Activated effector memory CD4-positive, alpha-beta T cell treated with Interleukin-2 at 50 U/mL for 16 hours (primary cell): ENCODE measurements at places on chromosomes 1 and 21.

DNA sequence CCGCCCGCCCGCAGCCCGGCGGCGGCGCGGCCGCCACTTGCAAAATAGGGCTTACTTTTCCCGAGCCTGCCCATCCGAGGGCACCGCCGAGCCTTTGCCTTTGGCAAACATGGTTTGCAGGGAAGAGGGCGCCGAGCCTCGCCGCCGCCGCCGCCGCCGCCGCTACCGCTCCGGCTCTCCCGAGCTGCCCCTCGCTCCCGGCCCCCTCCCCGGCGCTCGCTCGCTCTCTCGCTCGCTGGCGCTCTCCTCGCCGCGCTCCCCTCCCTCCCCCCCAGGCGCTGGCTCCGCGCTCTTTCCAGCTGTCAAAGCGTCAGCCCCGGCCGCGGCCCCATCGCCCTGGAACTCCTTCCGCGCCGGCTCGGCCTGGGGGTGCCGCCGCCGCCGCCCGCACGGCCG lies 298 bp downstream of the SSBP3 start:
- DNase-seq = no peak

- DNase-seq = no peak
These were observed 7.6 kb downstream of the CAPN9 start for GRCh38 chr1:230754796-230755195.

DNA sequence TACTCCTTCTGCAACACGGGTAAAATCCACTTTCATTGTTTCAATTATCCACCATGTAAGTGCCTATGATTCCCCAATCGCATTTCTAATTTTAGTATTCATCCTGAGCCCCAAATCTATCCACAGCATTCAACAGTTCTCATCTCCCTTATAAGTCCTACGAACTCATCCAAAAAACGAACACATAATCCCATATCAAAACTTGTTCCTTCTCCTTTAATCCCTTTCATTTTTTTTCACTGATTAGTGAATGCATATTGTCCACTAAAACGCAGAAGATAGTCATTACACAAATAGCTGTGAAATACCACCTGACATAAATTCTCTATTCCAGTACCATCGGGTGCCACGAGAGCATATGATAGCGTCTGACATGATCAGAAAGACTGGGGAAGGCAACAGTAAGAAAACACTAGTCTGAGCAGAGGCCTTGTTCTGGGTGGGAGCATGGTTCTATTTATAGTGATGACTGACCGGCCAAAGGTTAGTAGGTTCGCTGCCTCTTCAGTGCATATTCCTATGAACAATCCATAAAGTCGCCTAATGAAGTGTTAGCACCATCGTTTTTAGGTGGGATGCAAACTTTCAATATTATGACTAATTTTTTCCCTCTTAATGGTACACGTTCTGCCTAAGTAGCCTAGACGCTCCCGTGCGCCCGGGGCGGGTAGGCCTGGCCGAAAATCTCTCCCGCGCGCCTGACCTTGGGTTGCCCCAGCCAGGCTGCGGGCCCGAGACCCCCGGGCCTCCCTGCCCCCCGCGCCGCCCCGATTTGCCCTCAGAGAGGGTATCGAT lies 648 bp downstream of the ATP5PF start:
- no peak for DNase-seq

- peak; percentile 89 for DNase-seq
These were observed at the start of gene KIF21B for GRCh38 chr1:201023517-201023902. KIF21B (minus strand) TSS chr1:201023714; CDS start chr1:201023383, 331 bp downstream.

GRCh38 chr1:7106442-7107108 lies 321.3 kb downstream of the CAMTA1 start:
- DNase-seq = no peak

DNA sequence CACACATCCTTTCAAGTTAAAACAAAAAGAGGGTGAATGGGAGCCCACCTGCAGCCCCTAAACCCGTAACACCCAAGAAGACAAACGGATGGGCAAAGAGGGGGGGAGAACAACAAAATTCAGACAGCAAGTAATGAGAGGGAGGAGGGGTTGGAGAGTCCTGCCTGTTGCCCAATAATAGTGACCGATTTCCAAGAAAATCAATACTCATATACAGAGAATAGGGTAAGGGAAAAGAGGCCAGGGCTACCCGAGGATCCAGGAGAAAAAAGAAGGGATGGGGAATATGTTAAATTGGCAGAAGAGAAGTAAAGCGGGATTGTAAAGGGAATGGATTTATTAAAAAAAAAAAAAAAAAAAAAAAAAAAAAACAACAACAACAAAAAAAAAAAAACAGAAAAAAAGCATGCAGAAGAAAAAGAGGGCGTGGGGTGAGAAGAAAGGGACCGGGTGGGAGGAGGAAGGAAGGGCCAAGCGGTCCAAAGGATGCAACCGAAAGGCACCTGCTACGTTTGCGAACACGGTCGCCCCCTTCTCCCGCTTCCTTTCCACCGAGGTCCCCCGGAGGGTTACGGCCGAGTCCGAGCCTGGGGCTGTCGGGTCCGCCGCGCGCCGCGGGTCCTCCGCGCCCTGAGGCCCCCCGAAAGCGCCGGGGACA lies 930 bp downstream of the SLC30A10 start:
- no peak for DNase-seq

GRCh38 chr1:58030456-58030855 lies 516.1 kb downstream of the OMA1 start:
- no peak for DNase-seq

DNA sequence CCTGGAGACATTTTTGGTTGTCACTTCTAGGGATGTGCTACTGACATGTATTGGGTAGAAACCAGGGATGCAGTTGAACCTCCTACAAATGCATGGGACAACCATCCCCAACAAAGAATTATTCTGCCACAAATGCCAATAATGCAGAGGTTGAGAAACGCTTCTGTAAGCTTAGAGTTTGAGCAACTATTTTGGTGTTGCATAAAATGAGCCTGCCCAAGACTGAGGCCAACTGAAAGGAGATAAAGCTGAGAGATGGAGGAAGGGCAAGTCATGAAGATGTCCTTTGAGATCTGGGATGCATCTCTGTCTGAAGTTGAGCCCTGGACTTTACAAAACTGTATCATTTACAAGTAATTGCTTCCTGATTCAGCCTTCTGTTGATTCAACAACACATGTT lies 106.9 kb downstream of the KCNJ15 start:
- no peak for DNase-seq

GRCh38 chr1:28631713-28632112 lies 11.2 kb downstream of the TAF12 start:
- DNase-seq = no peak

DNA sequence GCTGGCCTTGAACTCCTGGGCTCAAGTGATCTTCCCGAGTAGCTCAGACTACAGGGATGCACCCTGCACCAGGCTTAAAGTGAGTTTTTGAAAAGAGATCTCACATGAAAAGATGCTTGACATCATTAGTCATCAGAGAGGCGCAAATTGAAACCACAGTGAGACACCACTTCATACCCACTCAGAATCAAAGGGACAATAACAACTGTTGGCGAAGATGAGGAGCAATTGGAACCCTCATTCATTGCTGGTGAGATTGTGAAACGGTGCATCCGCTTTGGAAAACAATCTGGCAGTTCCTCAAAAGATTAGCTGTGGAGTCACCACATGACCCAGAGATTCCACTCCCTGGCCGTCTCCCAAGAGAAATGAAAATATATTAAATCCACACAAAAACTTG lies 122.3 kb downstream of the PGBD5 start:
- DNase-seq = no peak
